ENCODE measurements at places on chromosomes 11 and 22.

DNA sequence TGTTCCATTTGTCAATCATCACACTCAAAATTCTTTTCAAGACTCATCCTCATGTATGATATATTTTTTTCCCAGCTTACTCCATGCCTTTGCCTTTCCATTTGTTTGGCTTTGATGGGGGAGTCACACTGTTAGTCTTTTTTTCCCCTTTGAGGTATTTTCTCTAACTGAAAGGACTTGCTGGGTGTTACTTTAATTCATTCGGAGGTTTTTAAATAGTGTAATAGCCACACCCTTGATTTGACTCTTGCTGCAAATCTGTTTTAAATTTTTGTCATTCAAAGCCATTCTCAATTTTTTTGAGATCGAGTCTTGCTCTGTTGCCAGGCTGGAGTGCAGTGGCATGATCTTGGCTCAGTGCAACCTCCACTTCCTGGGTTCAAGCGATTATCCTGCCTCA lies 84.1 kb downstream of the C11orf87 start:
- no peak for DNase-seq

DNA sequence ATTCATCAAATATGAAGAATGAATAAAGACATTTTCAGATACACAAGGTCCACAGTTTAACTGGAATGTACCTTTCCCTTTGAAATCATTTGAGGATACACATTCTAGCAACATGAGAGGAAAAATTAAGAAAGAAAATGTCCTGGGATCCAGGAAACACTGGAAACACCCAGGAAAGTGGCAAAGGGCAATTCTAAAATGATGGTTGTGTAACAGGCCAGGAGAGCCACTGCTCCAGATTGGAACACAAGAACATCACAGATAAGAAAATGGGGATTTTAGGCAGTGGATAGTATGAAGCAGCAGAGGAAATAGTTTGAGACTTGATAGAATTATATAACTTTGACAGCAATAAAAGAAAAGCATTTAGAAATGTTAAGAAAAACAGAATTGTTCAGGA lies 56.1 kb upstream of the GRIK4 start:
- DNase-seq: no peak

DNA sequence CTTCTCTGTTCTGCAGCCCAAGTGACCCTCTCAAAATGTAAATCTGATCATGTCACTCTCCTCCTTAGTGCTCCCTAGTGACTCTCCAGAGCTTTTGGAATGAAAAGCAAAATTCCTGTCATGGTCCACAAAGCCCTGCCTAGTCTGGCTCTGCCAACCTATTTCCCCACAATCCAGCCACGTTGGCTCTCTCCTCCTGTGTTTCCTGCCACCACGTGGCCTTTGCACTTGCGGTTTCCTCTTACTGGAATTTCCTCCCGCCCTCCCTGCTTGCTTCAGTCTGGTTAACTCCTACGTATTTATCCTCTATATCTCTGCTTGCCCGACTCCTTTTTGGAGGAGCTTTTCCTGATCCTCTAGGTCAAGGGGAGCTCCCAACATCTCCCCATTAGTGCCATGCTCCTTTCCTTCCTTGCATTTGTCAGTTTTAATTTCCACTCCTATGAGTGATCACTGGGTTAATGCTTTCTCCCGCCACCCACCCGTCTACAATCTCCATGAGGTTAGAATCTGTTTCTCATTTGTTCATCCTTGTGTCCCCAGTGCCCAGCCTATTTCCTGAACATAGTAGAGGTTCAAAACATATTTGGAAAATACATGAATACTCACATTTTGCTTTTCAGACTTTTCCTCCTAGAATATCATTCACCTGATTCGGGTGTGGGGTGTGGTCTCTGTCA lies 11.5 kb downstream of the NNMT start:
- DNase-seq: no peak

DNA sequence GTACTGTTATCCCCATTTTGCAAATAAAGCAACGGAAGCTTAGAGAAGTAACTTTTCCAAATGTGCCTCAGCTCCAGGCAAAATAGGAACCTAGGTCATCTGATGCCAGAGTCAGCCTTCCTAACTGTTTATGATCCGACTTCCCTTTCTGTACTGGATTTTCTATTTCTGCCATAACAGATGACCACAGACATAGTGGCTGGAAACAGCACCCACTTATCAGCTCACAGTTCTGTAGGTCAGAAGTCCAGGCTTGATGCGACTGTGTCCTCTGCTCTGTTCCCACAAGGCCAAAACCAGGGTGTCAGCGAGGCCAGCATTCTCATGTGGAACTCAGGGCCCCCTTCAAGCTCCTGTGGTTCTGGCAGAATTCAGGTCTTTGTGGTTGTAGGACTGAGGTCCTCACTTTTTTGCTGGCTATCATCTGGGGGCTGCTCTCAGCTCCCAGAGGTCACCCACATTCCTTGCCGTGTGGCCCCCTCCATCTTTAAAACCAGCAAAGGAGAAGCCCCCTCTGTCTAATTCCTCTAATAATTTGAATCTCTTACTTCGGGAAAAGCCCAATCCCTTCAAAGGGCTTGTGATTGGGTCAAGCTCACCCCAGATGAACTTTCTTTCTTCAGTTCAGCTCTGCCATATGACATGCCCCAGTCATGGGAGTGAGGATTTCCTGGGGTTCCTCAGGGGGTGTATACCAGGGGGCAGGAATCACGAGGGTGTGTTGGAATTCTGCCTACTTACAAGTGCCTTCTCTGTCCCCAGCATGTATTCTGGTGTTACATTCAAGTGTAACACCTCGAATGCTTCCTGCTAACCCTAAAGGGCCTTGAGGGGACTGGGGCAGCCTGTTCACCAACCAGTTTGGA lies 15.3 kb downstream of the KCNJ5 start:
- DNase-seq: no peak

- DNase-seq: peak; percentile 35
These were observed 22.7 kb downstream of the YPEL1 start for GRCh38 chr22:21712751-21713427.

GRCh38 chr11:62721994-62722393 lies 5.3 kb downstream of the HNRNPUL2 start:
- DNase-seq: no peak

- no peak for DNase-seq
These were observed 29.0 kb upstream of the RASSF10 start for GRCh38 chr11:12979928-12980689.

GRCh38 chr11:14422052-14422813 lies 63.2 kb upstream of the RRAS2 start:
- no peak for DNase-seq

DNA sequence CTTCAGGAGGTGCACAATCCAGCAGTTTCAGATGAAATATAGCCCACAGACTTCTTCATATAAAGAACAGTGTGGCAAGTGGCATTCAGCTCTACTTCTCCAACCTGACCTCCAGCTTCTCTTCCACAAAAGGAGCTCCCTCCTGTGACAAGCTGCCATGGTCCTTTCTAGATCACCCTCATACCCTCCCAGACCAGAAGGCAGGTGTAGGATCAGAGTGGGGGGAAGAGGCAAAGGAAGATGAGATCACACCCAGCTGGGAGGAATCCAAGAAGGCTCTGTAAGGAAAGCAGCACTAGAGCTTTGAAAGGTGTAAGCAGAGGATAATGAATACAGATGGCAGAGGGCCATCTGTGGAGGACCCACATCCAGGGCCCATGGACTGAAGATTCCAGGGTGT lies 7.6 kb downstream of the CLPB start:
- no peak for DNase-seq

DNA sequence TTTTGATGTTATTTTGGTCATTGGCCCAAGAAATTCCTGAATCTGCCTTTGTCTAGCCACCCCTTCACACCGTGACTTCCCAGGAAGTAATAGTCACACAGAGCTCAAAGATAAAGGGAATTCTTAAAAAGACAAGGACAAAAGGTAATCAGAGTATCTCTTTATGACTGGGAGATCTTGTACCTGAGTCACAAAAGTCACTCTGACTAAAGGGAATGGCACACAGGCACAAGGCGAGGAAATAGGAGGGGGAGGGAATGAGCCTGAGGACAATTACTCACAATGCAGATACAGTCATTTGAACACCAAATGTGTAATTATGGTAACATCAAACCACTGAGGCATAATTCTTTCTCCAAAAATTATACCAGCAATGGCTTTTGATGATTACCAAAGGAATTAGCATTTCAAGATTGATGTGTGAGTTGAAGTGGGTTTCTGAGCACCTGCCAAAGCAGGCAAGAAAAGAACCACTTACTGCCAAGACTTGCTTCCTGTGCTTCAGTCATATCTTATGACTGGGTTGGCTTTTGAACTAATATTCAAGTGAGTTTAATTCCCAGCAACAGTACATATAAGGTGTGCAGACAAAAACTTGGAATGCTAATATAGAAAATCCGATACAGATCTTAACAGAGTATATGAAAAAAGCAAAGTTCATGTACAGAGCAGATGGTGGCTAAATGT lies 856.4 kb downstream of the LRRC4C start:
- no peak for DNase-seq

DNA sequence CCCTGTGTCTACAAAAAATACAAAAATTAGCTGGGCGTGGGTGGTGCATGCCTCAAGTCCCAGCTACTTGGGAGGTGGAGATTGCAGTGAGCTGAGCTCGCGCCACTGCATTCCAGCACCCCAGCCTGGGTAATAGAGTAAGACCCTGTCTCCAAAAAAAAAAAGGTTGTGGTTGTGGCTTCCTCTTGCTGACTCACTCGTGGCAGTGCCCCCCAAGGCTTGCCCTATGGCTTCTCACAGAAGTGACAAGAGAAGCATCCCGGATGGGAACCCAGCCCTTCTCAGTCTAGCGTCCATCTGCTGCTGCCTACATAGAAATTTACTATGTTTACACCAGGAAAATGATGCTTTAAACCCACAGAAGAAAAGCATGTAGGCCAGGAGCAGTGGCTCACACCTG lies 68.5 kb upstream of the PITPNB start:
- no peak for DNase-seq

DNA sequence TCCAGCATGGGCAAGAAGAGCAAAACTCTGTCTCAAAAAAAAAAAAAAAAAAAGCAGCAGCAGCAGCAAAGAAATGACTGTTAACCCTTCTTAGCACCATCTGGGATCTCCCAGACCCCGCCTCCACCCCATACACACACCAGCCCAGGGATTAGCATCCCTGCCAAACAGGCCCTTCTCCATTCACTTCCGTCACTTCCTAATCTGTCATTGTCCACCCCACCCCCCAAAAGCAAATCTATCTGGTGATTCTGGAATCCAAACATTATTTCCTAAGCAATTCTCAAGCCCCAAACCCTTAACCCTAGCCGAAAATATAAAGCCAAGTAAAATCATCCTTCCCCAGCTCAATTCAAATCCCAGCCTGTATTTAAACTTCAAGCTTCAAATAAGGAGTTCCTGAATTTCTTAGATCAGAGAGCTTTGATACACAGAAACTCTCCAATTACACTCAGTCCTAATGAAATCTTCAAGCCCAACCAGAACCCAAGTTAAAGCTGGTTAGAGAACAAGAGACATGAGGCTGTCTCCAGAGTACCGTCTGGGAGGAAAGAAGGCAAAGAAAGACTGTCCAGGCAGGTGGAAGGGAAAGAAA lies 6.0 kb upstream of the AHNAK start:
- DNase-seq: no peak

DNA sequence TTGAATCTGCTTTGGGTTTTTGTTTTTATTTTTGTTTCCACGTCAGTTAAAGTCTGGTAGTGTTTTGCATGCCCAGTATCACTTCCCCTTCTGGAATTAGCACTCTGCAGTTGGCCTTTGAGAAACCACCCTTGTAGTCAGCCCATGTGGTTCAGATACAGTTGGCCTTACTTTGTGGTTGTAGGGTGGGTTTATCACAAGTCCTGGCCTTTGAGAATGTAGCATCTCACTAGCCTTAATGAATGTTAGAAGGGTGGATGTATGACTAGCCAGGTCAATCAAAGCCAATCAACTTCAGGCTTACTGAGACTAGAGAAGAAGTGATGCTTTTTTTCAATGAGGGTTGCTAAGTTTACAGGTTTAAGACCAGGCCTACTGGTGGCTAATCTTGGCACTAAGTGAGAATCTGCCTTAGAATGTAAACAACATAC lies 19.8 kb downstream of the ARL14EP start:
- DNase-seq: no peak
